ENCODE measurements at places on chromosomes 13 and 19. TPM values are rescaled to one million over a fixed set of nuclear protein-coding genes. Genes with fewer than 3 reads are reported as not detected.

CLEC4M gene
- total RNA-seq: not detected

ATXN8OS gene
- not detected for total RNA-seq

DAND5 gene
- total RNA-seq: not detected

ERICH4 gene
- not detected for total RNA-seq

GRCh38 chr19:15902254-15902653, 4.4 kb upstream of the CYP4F2 start:
- DNase-seq: no peak

GRCh38 chr13:45536224-45536623, 71.5 kb downstream of the COG3 start:
- DNase-seq: no peak

GRCh38 chr19:16370641-16371391, 46.2 kb downstream of the KLF2 start:
- no peak for DNase-seq

DNA sequence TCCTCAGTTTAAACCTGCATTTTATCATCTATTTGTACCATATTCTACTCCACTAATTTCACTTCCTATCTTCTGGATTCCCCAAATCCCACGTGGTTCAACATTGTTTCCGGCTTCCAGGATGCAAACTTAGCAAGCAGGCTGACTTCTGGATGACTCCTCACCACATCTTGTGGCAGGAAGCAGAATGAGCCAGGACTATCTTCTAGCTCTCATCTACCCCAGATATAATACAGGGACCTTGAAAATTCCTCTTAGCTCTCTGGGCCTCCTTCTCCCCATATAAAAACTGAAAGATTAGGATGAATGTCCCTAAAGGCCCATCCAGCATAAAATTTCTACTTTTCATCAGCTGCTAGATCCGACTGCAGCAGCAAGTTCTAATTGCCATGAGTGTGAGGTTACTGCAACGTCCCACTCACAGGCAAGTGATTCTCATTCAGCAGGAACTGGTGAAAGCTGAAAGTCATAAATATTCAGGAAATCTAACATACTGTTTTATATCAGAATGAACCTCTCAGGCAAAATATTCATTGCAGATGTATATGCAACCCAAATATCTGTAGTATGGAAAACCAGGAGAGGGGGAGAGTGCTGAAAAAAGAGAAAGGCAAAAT, 93.4 kb downstream of the KCTD12 start:
- peak; percentile 81 for DNase-seq

- peak; percentile 97 for DNase-seq
Observed at GRCh38 chr13:26508885-26509284, 48.6 kb upstream of the WASF3 start.

GRCh38 chr13:85527316-85527715, 271.9 kb downstream of the SLITRK6 start:
- no peak for DNase-seq

- DNase-seq: no peak
Observed at GRCh38 chr13:36848199-36848982, 29.4 kb downstream of the RFXAP start.

- peak; percentile 39 for DNase-seq
Observed at GRCh38 chr13:96082640-96083039, 7.3 kb upstream of the HS6ST3 start.

DNA sequence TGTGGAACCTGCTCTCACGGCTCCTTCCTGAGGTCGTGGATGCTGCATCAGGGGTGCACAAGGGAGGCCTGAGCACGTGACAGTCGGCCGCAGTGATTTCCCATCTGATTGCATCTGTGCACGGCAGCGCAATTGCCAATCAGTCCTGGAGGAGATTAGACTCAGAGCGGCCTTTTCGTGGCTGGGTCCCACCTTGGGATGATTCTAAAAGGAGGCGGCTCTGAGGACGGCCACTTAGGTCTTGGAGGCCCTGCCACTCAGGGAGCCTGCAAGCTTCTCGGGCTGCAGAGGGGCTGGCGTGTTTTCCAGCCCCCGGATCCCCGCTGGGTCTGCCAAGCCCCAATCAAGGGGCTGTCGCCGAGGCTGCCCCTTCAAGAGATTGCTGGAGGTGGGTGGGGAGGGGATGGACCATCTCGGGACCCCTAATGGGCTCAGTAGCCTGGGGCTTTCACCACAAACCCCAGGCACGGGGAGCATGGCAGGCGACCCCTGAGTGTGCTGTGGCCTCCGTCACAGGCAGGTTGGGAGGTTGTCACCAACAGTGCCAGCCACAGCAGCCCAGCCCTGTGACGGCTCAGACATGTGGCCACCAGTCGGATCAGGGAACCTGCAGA, 51.6 kb downstream of the SOX1 start:
- DNase-seq: no peak

GRCh38 chr13:77056382-77056781, 29.4 kb upstream of the FBXL3 start:
- no peak for DNase-seq

GRCh38 chr19:46602392-46603194, 1.5 kb downstream of the CALM3 start:
- DNase-seq: peak; percentile 23

- DNase-seq: no peak
Observed at GRCh38 chr19:4064496-4065260, 2.0 kb downstream of the ZBTB7A start.

- DNase-seq: no peak
Observed at GRCh38 chr13:66489586-66489985, 740.5 kb downstream of the PCDH9 start.

DNA sequence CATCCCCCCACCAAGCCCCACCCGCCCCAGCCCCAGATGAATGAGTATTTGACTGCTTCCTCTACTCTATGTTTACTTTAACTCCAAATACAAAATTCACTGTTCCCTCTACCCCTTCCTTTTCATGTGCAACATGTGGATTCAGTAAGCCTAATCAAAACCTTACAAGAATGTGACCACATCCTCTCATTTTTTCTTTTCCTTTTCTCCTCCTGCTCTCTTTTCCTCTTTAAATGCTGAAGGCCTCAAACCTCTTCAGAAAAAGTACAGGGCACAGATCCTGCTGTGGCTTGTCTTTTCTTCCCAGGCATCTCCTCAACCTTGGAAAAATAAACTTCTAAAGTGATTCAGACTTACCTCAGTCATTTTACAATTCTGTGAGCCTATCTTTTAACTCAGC, 119.0 kb downstream of the MYCBP2 start:
- peak; percentile 70 for DNase-seq

DNA sequence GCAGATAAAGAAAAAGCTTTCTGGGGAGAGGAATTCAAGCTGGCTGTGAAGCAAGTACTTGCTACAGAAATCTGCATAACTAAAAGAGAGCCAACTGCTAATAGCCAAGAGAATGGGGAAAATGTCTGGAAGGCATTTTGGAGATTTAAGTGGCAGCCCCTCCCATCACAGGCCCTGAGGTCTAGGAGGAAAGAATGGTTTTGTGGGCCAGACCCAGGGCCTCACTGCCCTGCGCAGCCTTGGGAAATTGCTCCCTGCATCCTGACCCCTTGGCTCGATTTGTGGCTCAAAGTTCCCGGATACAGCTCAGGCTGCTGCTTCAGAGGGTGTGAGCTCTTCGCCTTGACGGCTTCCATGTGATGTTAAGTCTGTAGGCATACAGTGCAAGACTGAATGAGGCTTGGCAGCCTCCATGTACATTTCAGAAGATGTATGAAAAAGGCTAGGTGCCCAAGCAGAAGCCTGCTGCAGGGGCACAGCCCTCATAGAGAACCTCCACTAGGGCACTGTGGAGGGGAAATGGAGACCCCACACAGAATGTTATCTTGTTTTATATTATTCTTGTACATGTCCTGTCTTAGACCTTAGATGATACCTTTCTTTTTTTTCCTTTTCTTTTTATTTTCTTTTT, 34.4 kb downstream of the MZT1 start:
- no peak for DNase-seq

DNA sequence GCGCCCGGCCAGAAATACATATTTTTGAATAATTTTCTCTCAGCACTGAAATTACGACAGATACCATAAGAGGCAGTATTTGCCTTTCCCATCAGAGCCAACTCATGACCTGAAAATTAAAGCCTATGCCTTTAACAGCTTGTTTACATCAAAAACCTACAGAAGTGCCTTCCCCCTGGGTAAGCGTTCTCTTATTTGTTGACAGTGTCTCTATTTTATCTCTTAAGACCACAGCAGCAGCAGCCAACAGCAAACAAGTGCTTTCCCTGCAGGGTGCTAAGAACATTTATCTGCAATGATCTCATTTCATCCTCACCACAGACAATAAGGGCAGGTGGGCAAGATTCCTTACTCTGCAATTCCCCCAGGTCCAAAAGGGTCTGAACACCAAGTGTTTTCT, 6.0 kb downstream of the AKAP8L start:
- DNase-seq: no peak

DNA sequence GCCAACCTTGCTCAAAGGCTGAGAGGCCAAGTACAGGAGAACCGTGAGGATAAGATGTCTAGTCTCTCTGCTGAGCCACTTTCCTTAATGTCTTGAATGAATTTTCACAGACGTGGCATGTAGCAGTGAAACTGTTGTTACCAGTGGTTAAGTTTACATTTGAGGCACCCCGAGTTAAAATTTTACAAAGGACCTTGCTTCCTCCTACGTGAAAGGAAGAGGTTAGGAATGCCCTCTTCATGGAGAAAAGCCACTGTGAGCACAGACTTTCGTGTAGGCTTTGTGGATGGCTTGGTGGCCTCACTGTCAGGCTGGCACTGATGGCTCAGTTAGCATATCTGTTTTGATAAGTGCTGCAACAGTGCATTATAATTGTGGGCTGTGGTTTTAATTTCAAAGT, 2.7 kb downstream of the GJB2 start:
- no peak for DNase-seq

GRCh38 chr13:54841682-54842081, 1813.1 kb downstream of the OLFM4 start:
- no peak for DNase-seq

- DNase-seq: no peak
Observed at GRCh38 chr13:107665926-107666458, 549.3 kb downstream of the LIG4 start.

- peak; percentile 5 for DNase-seq
Observed at GRCh38 chr13:86581706-86582105, 782.5 kb upstream of the SLITRK6 start.

Data from fibroblast of the aortic adventitia (primary cell).